ENCODE measurements at places on chromosomes 3 and 15.

DNA sequence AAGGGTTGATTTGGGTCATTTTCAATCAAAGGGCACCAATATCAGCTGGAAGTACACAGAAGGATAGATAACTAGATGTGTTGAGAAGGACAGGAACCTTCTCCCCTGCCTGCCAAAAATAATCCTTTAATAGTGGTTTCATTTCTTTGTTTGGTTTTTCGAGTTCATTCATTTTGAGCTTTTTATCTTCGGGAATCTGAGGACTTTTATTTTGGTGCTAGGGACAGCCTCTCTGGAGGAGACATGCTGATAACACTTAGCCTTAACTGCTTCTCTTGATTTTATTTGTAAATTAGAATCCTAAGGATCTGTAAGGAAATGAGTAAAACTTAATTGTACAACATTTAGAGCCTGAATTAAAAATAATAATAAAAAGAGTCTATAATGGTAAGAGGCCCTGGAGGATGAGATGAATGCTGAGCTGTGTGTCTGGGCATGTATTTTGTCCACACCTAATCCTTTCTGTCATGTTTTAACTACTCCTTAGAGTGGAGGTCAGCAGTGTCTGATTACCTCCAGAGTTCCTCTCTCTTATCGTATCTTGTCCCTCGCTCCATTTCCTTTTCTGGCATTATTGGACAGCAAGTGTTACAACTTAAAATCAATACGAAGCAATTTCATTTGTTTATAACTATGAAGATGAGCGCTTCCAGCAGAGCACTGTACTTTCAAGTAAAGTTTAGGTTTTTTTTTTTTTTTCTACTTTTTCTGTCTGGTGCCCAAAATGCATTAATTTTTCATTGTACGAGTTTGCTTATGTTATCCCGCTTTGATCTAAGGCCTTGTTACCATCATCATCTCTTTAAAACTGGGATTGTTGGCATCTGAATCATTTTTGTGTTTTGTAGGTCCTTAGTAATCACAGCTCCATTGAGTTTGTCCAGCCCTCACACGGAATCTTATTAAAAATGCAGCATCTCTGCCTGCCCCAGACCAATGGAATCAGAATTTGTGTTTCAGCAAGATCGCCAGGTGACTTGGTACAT is 22.8 kb downstream of the PTPRG start:
- H3K4me3 ChIP-seq, result no peak overlapping the region
- no peak for DNase-seq
- no peak overlapping the region for H3K27ac ChIP-seq
- peaks cover 2% of the 10 kb centered on the region for H3K27me3 ChIP-seq
- H3K4me1 ChIP-seq, result no peaks in the 10 kb centered on the region

GRCh38 chr3:156811089-156811862 is 14.9 kb upstream of the LEKR1 start:
- peaks cover 17% of the 10 kb centered on the region for H3K36me3 ChIP-seq
- no peak for DNase-seq
- peaks cover 14% of the 10 kb centered on the region for H3K4me1 ChIP-seq
- H3K27ac ChIP-seq, result no peak overlapping the region
- no peak overlapping the region for H3K4me3 ChIP-seq

DNA sequence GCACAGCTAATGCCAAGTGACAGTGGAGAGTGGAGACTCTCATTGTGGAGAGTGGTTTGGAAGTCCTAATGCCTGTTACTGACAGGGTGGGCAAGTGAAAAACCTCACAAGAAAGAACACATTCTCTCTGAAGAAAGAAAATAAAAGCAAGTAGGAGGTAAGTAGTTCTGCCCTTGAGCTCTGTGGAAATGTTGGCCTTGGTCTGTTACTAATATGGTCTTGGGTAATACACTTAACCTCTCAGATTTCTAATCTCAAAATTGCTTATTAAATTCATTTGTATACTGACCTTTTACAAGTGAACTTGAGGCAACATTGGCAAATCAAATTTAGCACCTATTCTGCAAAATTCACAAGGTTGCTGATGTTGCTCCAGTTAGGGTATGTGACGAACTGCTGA is 291.6 kb upstream of the CBLB start:
- H3K4me1 ChIP-seq, result no peaks in the 10 kb centered on the region
- DNase-seq, result no peak
- no peak overlapping the region for H3K4me3 ChIP-seq
- H3K27me3 ChIP-seq, result no peaks in the 10 kb centered on the region
- no peak overlapping the region for H3K27ac ChIP-seq

GRCh38 chr15:49236869-49237268 is 66.8 kb downstream of the GALK2 start:
- H3K27ac ChIP-seq, result no peak overlapping the region
- DNase-seq, result no peak
- peaks cover 35% of the 10 kb centered on the region for H3K36me3 ChIP-seq
- H3K4me3 ChIP-seq, result no peak overlapping the region
- no peaks in the 10 kb centered on the region for H3K27me3 ChIP-seq

- no peaks in the 10 kb centered on the region for H3K36me3 ChIP-seq
- peaks cover 4% of the 10 kb centered on the region for H3K4me1 ChIP-seq
- no peak overlapping the region for H3K4me3 ChIP-seq
- DNase-seq, result no peak
- no peak overlapping the region for H3K27ac ChIP-seq
- peaks cover 20% of the 10 kb centered on the region for H3K27me3 ChIP-seq
Measured at GRCh38 chr3:187896646-187897045, 151.4 kb upstream of the BCL6 start.

GRCh38 chr15:80918196-80918783 is 71.3 kb downstream of the MESD start:
- H3K27ac ChIP-seq, result no peak overlapping the region
- DNase-seq, result no peak
- no peaks in the 10 kb centered on the region for H3K4me1 ChIP-seq
- no peak overlapping the region for H3K4me3 ChIP-seq

GRCh38 chr3:105647047-105647446 is 221.8 kb downstream of the CBLB start:
- peaks cover 4% of the 10 kb centered on the region for H3K4me1 ChIP-seq
- H3K27ac ChIP-seq, result no peak overlapping the region
- H3K4me3 ChIP-seq, result no peak overlapping the region
- H3K36me3 ChIP-seq, result no peaks in the 10 kb centered on the region

DNA sequence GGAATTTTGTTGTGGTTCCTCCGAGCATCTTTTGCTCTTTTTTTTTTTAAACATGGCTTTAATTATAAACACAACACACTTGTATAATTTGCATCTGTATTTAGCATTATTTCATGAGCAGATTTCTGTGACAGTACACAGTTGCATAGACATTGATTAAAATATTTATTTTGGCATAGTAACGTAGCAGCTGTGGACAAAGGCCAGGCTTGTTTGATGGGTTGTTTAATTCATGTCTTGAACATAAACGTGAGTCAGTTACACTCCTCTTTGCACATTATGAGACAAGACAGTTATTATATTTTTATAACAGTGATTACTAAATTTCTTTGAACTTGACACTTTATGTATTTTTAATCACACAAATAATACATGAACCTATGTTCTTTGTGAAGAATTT is 182.5 kb downstream of the CACNA2D3 start:
- no peak overlapping the region for H3K27ac ChIP-seq
- no peak for DNase-seq
- no peak overlapping the region for H3K4me3 ChIP-seq
- no peaks in the 10 kb centered on the region for H3K4me1 ChIP-seq

- peaks cover 55% of the 10 kb centered on the region for H3K27me3 ChIP-seq
- H3K4me3 ChIP-seq, result no peak overlapping the region
- H3K36me3 ChIP-seq, result no peaks in the 10 kb centered on the region
- peaks cover 8% of the 10 kb centered on the region for H3K4me1 ChIP-seq
Measured at GRCh38 chr15:83282776-83283137, 1.7 kb downstream of the BNC1 start.

- no peak overlapping the region for H3K27ac ChIP-seq
- peaks cover 48% of the 10 kb centered on the region for H3K36me3 ChIP-seq
- no peak for DNase-seq
- no peak overlapping the region for H3K4me3 ChIP-seq
- H3K4me1 ChIP-seq, result peaks cover 1% of the 10 kb centered on the region
Measured at GRCh38 chr3:132593947-132594323, 3.1 kb upstream of the ACKR4 start.

DNA sequence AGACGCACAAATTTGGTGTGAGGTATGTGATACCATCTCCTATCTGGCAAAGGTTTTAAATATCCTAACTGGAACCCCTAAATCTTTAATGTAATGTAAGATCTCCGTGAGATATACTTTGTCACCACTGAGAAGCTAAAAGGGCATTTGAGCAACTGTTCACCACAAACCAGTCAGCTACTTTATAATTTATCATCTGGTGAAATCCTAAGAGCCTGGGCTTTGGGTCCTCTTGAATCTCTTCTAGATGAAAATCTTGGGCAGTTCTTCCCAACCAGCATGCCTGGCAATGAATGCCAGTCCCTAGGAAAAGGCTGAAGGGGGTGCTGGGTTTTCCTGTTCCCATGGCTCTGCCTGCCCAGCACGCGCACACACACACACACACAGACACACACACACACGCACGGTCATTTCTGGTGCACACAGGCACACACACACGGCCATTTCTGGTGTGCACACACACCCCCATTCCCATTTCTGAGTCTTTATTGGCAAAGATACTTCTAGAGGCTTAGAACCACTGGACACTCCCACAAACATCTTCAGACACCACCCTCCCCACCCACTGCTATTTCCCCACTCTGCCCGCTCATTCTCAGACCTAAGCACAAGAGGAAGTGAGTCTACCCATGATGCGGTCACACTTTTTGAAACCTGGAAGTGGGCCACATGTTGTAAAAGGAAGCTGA is 72.6 kb downstream of the MYO1E start:
- peaks cover 3% of the 10 kb centered on the region for H3K36me3 ChIP-seq
- no peaks in the 10 kb centered on the region for H3K27me3 ChIP-seq
- peak; percentile 58 for DNase-seq
- peaks cover 93% of the 10 kb centered on the region for H3K4me1 ChIP-seq

- peaks cover 24% of the 10 kb centered on the region for H3K36me3 ChIP-seq
- peaks cover 14% of the 10 kb centered on the region for H3K4me1 ChIP-seq
- no peak overlapping the region for H3K4me3 ChIP-seq
- no peak for DNase-seq
Measured at GRCh38 chr3:143552851-143553250, 295.4 kb downstream of the SLC9A9 start.

- H3K4me3 ChIP-seq, result no peak overlapping the region
- no peaks in the 10 kb centered on the region for H3K36me3 ChIP-seq
- H3K4me1 ChIP-seq, result peaks cover 3% of the 10 kb centered on the region
- H3K27ac ChIP-seq, result no peak overlapping the region
- peaks cover 2% of the 10 kb centered on the region for H3K27me3 ChIP-seq
Measured at GRCh38 chr15:61327019-61327631, 98.0 kb upstream of the RORA start.

DNA sequence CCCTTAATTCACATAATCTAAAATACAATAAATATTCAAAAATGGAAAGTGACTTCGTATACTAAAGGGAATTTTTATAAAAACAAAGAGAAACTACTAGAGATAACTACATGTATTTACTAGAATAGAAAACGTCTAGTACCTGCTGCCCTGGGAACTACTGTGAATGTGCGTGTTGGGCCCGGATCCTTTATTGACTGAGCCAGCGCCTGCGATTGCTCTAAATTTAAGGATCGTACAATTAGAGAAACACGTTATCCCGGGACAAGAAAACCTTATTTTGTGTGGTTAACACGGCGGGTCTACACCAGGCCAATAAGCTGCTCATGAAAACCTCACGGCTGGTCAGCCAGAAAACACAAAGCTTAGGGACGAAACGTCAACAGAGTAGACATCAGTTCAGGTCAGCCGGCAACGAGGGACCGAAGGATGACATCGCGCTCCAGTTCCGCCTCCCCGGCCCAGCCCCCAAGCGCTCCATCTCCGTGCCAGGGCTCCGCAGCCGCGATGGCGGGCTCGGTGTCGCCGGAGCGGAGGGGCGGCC is 555 bp downstream of the TM2D3 start:
- DNase-seq, result no peak
- H3K27ac ChIP-seq, result peak overlapping the region; percentile 90
- H3K4me3 ChIP-seq, result peak overlapping the region; percentile 92
- H3K36me3 ChIP-seq, result peaks cover 28% of the 10 kb centered on the region
- no peaks in the 10 kb centered on the region for H3K27me3 ChIP-seq

GRCh38 chr15:69825941-69826818 is 271.5 kb downstream of the TLE3 start:
- no peaks in the 10 kb centered on the region for H3K4me1 ChIP-seq
- H3K4me3 ChIP-seq, result no peak overlapping the region
- peaks cover 11% of the 10 kb centered on the region for H3K27me3 ChIP-seq
- no peak overlapping the region for H3K27ac ChIP-seq

GRCh38 chr15:99651023-99651807 is 82.0 kb downstream of the LYSMD4 start:
- no peak overlapping the region for H3K27ac ChIP-seq
- H3K4me3 ChIP-seq, result no peak overlapping the region
- peaks cover 51% of the 10 kb centered on the region for H3K36me3 ChIP-seq
- H3K4me1 ChIP-seq, result peaks cover 13% of the 10 kb centered on the region

DNA sequence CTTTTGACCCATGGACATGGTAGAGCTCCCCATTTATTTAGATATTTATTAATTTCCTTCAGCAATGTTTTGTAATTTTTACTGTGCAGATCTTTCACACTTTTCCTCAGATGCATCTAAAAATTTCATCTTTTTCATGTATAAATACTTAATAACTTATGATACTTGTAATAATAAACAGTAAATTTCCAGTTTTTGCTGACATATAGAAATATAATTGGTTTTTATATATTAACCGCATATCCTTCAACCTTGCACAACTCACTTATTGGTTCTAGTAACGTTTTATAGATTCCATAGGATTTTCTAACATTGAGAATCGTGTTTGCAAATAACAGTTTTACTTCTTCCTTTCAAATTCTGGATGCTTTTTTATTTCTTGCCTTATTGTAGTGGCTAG is 3.5 kb upstream of the ZNF621 start:
- H3K27me3 ChIP-seq, result no peaks in the 10 kb centered on the region
- no peak for DNase-seq
- no peak overlapping the region for H3K4me3 ChIP-seq
- peaks cover 8% of the 10 kb centered on the region for H3K36me3 ChIP-seq

DNA sequence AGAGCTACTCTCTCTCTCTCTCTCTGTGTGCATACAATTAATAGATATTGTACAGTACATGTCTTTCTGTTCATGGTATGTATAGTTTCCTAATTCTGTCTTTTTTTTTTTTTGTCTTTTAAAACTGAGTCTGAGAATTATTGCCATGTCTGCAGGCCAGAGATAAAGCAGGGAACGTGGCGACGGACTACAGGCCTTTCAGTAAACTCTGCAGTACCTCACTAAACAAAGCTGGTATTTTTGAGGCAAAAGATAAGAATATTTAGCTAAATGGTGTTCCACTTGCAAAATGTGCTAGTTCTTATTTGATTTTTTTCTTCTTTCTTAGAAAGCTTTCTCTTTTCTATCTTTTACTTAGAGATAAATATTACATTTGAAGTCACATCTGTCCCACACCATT is 44.0 kb upstream of the EHHADH start:
- H3K4me3 ChIP-seq, result no peak overlapping the region
- no peaks in the 10 kb centered on the region for H3K36me3 ChIP-seq
- peaks cover 13% of the 10 kb centered on the region for H3K4me1 ChIP-seq
- DNase-seq, result no peak
- no peaks in the 10 kb centered on the region for H3K27me3 ChIP-seq
- H3K27ac ChIP-seq, result no peak overlapping the region

All from activated B cell treated with CpG ODN at 0.5 μM for 24 hours (primary cell).